Activated T-cell treated with anti-CD3 and anti-CD28 coated beads, Interleukin-2, amount 50 U/mL, for 4 hours (primary cell): ENCODE measurements at places on chromosomes 2 and 18. TPM values are rescaled to one million over a fixed set of nuclear protein-coding genes. Genes with fewer than 3 reads are reported as not detected.

MALL gene
- total RNA-seq = 0.34 TPM

DNA sequence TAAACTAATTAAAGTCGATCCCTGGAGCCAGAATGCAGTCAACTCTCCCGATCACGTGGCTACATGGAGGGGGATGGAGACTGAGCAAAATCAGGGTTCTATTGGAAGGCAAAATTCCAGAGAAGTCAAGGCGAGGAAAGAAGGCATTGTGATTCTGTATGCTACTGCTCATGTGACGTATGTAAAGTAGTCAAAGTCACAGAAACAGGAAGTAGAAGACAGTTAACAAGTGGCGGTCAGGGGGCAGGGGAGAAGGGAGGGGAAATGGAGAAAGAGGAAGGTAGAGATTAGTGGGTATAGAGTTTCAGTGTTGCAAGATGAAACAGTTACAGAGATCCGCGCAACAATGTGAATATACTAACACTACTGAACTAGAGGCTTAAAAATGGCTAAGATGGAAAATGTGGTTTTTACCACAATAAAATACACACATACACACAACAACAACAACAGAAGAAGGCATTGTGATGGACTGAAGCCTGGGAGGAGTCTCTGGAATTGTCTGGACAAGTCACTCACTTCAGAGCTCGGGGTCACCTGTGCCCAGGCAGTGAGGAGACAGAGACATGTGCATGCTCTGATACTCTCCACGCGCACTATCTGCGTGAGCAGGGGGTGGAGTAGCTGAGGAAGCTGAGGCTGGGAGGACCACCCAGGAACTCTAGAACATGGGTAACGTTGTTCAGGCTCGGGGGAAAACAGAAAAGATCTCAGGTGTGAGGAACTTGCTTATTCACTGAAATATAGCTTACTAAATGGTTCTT, 89.9 kb upstream of the CDCA7 start:
- DNase-seq = no peak

GRCh38 chr2:212213191-212213590, 325.4 kb downstream of the ERBB4 start:
- no peak for DNase-seq

GRCh38 chr2:217092710-217093379, 233.0 kb upstream of the TNP1 start:
- no peak for DNase-seq

DNA sequence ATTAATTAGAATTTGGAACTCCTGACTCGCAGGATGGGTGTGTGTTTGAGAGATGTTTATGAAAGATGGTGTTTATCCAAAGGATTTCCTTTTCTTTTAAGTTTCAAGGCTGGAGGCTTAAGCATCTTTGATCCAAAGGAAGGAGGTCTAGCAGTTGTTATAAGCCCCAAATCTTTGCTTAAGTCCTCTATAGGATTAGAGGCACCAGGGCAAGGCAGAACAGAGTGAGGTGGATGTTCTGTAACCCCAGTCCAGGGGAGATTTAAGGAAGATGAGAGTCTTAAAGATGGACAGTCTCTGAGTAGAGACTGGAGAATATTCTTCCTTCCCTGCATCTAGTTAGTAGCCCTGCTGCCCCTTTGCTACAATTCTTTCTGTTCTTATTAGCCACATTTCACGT, 17.5 kb downstream of the LBH start:
- DNase-seq = no peak
